ENCODE measurements at places on chromosomes 1 and 21. TPM values are rescaled to one million over a fixed set of nuclear protein-coding genes. Genes with fewer than 3 reads are reported as not detected.

DNA sequence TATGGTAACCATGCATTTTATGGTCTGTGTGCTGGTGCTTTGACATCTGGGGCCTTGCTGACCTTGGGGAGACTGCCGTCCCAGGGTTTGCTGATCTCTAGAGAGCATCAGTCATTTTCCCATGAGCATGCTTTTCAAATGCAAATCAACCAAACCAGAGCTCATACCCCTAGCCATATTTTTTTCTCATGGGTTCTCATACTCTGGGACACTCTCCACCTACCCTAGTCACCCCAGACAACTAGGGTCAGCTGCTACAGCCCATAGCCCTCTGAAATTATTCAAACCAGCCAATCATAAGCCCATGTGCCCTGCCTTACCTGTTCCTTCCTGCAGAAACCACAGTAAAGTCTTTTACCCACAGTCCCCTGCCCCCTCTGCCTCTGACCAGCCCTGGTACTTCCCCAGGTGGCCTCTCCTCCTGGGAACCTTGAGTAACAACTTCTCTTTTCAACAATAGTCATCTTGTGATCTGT, 132.0 kb downstream of the MAP3K21 start:
- no peak for DNase-seq

GRCh38 chr21:39564200-39564599, 48.5 kb upstream of the B3GALT5 start:
- DNase-seq, result no peak

GRCh38 chr1:115218699-115219098, 119.3 kb downstream of the NGF start:
- DNase-seq, result no peak

- no peak for DNase-seq
These were observed 16.2 kb downstream of the ZSCAN20 start for GRCh38 chr1:33488624-33489023.

GRCh38 chr1:14742181-14742980, 143.9 kb downstream of the KAZN start:
- peak; percentile 64 for DNase-seq

- DNase-seq, result no peak
These were observed 13.8 kb downstream of the RGS5 start for GRCh38 chr1:163188947-163189346.

BPNT1 gene
- polyA plus RNA-seq, result 11.2 TPM

GRCh38 chr1:246564839-246565750, 966 bp downstream of the TFB2M start:
- DNase-seq, result no peak

GRCh38 chr1:76585980-76586674, 281.2 kb upstream of the ST6GALNAC5 start:
- DNase-seq, result no peak

OR2T12 gene
- polyA plus RNA-seq, result not detected

- no peak for DNase-seq
These were observed 17.8 kb upstream of the MRPS6 start for GRCh38 chr21:34055615-34056014.

GRCh38 chr1:174090471-174090870, 68.3 kb upstream of the RC3H1 start:
- DNase-seq, result no peak

DNA sequence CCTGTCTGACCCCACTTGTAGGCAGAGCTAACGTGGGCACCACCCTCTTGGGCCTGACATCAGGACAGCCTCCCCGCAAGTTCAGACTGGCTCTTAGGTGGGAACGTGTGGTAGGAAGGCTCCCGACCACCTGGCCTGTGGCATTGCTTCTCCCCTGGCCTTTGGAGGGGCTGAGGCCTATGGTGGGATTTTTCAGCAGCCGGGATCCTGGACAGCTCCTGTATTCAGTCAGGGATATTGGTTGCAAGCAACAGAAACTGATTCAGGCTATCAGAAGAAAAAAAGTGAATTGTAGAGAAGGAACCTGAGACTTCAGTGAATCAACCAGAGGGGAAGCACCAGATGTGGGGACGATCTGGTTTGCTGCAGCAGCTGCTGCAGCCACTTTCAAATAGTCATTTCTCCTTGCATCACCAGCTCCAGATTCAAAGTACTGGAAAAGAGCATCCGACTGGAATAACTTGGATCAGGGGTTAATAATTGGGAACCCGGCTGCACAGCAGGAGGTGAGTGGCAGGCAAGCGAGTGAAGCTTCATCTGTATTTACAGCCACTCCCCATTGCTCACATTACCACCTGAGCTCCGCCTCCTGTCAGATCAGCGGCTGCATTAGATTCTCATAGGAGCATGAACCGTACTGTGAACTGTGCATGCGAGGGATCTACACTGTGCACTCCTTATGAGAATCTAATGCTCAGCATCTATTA, 5.9 kb downstream of the RNF186 start:
- DNase-seq, result no peak

DNA sequence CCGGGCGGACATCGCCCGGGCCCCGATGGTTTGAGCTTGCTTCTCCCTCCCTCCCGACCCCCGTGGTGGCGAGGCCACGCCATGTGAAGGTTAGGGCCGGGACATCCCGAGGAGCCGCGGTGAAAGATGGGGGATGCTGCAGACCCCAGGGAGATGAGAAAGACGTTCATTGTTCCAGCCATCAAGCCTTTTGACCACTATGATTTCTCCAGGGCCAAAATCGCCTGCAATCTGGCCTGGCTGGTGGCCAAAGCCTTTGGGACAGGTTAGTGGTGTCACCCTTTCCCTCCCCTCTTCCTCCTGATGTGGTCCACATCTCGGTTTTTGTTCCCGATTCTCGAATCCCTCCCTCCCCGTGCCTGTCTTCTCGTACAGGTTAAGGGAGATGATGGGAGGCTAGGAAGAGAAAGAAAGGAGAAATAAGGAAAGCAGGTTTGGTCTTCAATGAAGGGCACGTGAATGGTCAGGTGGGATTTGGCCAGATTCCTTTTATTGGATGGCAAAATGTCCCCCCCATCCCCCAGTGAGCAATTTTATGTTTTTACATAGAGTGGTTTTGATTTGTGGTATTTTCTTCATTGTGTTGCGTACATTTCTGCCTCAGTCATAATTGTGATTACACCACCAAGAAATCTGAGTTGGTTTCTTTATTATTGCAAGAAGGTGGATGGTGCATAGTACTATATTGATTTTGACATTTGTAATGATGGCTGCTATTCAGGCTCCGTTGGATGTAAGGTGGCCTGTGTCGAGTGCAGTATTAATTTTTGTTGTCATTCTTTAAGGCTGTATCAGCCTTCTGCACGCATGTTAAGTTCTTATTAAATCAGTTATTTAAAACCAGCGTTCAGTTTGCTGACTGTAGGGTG, 1.2 kb downstream of the CAMSAP2 start:
- DNase-seq, result peak; percentile 21

GRCh38 chr21:42019101-42019605, 9.0 kb upstream of the ZBTB21 start:
- DNase-seq, result no peak

OR6F1 gene
- not detected for polyA plus RNA-seq

- no peak for DNase-seq
These were observed 12.6 kb downstream of the KRTAP10-1 start for GRCh38 chr21:44527156-44527982.

DNA sequence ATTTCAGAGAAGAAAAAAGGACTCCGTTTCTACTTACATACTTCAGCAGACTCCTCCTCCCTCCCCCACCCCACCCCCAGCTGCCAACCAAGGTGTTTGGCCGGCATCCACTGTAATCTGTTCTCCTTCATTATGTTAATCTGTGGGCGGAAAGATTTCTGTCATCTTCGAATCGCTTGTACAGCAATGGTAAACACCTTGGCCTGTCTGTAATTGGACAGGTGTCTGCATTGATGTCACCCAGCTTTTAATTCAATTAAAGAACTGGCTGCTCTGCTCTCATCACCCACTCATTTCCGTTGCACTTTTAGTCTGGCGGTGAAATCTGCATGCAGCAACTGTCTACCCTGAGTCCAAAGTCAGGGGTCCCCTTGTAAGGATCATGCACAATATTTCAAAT, 368.6 kb downstream of the USH2A start:
- DNase-seq, result no peak

IL24 gene
- polyA plus RNA-seq, result not detected

DNA sequence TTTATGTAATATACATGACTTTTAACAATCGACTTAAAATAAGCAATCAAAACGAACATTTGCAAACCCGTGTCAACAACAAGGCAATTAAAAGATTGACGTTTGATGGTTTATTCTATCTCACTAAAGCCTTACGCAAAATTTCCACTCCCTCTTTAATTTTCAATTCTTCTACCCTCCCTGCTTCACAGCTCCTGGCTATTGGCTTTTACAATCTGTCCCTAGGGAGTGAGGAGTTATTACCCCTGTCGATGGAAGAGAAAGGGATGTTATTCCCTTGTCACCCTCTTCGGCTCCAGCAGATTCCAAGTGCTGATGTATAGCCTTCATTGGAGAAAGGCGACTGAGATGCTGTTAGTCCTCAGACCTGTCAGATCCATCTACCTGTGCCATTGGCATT, 161.3 kb downstream of the ZNF281 start:
- no peak for DNase-seq

- no peak for DNase-seq
These were observed 219.8 kb downstream of the DAB1 start for GRCh38 chr1:57204091-57204490.

CD58 gene
- polyA plus RNA-seq, result 26.9 TPM

DNA sequence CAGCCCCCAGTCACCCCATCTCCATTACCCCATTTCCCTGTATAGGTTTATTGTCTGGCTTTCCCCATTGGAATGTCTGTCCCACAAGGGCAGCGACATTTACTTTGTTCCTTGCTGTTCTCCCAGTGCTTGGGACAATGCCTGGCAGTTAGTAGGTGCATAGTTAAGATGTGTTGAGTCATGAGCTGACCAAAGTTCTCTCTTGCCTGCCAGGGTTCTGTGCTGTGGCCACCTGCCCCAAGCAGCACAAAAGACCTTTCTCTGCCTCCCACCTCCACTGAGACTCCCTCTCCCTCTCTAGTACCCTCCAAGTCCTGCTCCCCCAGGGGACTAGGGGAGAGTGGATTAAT, 40.0 kb downstream of the TMCO4 start:
- peak; percentile 31 for DNase-seq

DNA sequence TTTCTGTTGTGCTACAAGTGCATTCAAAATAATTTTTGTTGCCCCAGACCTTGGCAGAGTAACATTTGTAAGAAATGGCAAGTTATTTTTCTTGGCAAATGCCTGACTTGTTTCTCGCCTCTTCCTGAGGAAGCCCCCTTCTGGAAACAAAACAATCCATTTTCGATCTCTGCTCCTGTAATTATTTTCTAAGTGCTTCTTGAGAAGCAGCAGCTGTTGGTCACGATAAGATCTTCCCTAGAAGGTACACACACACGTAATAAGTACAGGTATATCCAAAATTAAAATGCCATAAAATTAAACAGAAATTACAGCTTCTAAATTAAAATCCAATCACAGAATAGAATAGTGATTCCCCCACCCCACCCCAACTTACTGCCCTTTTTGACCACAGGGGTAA, 47.3 kb downstream of the LPGAT1 start:
- no peak for DNase-seq

DNA sequence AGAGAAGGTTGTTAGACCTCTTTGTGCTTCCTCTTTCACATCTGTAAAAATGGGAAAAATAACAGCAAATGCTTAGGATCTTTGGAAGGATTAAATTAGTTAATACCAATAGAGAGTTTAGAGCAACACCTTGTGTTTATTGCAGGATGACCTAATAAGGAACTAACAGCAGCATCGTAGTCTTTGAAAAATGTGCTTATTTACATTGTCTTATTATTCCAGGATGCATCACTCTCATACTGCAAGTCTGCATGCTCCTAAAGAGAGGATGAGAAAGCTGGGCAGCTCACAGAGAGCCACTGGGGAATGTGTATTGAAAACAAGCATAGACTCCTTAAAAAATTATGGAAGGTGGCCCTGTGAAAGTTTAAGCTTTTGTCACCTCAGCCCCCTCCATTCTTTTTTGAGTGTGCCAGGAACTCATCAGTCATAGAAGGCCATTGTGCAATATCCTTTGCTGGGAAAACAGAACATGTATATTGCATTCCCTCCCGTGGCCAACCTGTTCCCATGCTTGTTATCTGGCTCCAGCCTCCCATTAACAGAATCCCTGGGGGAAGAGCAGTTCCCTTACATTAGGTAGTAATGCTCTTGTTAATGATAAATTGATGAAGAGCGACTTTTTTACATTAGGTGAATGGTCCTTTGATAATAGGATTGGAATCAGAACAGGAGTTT, 180.7 kb downstream of the ZNF326 start:
- DNase-seq, result no peak

DNA sequence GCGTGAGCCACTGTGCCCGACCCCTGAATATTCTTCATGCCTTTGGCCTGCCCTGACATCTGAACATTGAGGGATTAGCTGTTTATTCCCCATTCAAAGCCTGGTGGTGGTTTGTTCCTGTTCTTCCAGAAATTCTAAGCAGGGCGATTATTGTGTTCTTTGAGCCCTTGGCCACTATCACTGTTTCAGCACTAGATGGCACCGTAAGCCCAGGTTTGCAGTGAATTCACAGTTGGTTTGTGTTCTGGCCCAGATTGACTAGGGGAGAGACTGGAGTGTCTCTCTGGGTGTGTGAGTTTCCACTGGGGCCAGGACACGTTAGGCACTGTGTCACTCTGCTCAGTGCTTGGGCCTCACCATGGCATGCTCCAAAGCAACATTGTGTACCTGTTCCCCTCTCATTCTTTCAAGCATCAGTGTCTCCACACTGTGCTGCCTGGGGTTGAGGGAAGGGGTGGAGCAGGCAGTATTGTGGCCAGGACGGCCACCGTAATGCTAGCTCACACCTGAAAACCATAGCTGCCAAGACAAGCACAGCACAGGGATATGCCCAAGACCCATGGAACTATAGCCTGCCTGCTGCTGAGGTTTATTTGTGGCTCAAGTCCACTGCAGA, 52.7 kb downstream of the PKN2 start:
- DNase-seq, result peak; percentile 23

- DNase-seq, result no peak
These were observed 30.6 kb upstream of the USP24 start for GRCh38 chr1:55245781-55246180.

DNA sequence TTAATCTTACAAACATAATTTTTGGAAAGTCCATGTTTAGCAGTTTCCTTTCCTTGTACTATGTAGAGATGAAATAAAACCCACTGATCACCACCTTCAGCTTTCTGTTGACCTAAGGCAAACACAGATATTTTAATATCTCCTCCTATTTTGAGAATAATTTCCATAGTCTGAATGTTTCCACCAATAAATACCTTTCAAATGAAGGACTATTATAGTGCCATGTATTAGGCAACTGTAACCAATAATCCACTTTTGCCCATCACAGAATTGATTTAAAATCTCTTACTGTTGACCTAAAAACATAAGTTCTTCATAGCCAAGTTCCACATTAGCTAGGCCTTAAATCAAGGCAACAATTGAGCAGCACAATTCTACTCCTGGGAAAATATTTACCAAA, 1.8 kb downstream of the CDC42BPA start:
- DNase-seq, result no peak

BLACAT1 gene
- polyA plus RNA-seq, result 0.58 TPM

CELA2B gene
- polyA plus RNA-seq, result not detected

- no peak for DNase-seq
These were observed 6.3 kb upstream of the SRRM1 start for GRCh38 chr1:24636661-24637357.

GRCh38 chr1:4527819-4528218, 126.6 kb upstream of the AJAP1 start:
- no peak for DNase-seq

GRCh38 chr1:237736372-237737029, 154.2 kb downstream of the ZP4 start:
- DNase-seq, result peak; percentile 28

RORC gene
- polyA plus RNA-seq, result not detected

Data from hepatocyte (in vitro differentiated cells).